Foreskin fibroblast (primary cell): ENCODE measurements at places on chromosomes 12 and 14.

GRCh38 chr12:57611108-57611826 is at the start of gene ARHGEF25:
Gene ARHGEF25, plus strand, starts transcription at chr12:57611435. Its CDS starts 460 bp downstream, at chr12:57611895.
- DNase-seq = peak; percentile 86

DNA sequence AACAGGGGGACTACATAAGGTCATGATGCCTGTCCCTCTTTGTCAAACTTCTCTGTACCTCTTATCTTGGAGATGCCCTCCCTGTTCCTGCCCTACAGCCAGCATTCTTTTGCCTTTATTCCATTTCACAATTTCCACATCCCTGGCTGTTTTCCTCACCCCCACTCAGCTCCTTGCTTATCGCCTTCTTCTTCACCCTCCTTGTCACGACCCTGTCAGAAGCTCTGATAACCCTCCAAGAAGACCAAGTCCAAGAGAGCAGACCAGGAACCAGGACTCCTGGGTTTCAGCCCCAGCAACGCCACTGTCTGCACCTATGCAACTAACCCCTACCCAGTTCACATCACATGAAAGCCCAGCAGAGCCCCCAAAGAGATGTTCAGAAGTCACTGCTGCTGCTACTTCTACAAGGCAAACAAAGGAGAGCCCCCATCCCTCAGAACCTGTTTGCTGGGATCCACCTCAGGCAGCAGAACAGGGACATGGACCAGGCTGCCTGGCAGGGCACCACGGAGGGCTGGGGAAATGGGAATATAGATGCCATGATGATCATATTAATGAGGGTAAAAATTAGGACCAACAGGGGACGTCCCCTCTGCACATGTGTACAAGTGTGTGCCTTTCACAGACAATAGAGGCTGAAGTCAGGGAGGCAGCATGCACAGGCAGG is 92.8 kb downstream of the SINHCAF start:
- DNase-seq = no peak

DNA sequence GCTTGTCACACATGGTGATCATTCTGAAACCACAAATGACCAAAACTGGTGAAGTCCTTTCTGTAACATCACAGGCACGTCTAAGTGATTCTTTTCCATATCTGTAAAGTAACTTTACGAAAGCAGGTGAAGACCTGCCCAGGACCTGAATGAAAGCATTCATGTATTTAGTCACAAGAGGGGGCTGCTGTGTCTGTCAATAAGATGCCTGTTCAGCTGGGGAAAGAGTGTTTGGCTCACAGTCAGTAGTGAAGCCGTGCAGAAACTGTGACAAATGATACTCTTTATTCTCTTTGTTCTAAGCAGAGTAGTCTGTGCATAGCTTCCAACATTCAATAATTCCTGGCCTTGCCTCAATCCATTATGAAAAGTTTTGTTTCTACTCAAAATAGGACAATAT is 373.5 kb upstream of the OR4E1 start:
- no peak for DNase-seq

DNA sequence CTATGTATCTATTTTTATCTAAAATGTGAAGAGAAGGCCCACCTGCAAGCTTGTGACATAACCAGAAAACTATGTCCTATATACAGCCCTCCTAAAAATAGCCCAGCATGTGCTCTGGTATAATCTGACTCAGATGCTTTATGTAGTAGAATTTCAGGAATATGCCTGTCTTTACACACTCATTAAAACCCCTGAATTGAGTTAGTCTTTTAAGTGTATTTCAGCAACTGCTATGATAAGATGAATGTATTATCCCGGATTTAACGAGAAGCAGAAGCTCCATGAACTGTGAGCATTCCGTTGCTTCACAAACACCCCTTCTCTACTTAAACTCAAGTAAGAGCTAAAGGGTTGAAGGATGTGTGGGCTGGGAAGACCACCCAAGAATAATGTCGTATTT is 89.9 kb upstream of the PRICKLE1 start:
- DNase-seq = peak; percentile 13

GRCh38 chr14:33679461-33680225 is 271.2 kb downstream of the EGLN3 start:
- peak; percentile 85 for DNase-seq

GRCh38 chr12:71865166-71865713 is 25.7 kb downstream of the TBC1D15 start:
- peak; percentile 93 for DNase-seq

DNA sequence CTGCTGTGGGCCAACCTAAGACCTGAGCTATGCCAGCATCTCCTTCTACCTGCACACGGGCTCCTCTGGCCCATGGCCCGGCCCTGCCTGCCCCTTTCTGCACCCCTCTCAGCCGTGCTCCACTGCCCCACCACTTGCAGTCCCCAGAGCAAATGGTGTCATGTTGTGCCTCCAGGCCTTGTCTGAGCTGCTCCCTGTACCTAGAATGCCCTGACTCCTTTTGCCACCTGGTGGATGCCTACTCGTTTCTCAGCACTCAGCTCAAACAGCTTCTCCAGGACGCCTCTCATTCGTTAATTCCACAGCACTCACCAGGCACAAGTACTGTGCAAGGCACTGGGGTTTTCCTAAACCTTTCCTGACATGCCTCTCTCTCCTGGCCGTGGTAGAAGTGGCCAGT is 63.2 kb upstream of the PNMA1 start:
- DNase-seq = no peak

DNA sequence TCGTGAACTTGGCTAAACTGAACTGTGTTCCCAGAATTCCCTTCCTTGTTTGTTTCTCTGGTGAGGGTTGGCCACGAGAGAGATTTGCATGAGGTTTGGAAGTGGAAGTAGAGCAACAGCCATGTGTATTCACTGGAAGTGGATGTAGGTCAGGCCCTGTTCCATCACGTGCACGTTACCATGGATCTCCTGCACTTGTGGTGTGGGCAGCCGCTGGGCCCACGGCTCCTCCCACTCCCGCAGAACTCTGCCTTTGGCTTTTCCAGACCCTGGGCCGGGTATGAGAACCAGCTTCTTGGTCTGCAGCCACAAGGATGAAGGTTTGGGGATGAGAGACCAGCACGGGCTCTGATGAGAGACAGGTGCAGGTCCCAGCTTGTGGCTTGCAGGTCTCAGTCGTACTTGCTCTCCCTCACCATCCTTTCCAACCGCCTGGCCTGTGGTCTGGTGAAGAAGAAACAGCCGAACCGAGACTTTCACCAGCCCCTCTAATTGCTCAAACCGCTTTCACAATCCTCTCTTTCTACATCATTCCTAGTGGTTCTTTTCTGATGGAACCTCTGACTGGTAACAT is 94.9 kb downstream of the DUSP16 start:
- DNase-seq = no peak

- peak; percentile 8 for DNase-seq
Measured at GRCh38 chr12:14322403-14322802, 43.1 kb upstream of the ATF7IP start.

DNA sequence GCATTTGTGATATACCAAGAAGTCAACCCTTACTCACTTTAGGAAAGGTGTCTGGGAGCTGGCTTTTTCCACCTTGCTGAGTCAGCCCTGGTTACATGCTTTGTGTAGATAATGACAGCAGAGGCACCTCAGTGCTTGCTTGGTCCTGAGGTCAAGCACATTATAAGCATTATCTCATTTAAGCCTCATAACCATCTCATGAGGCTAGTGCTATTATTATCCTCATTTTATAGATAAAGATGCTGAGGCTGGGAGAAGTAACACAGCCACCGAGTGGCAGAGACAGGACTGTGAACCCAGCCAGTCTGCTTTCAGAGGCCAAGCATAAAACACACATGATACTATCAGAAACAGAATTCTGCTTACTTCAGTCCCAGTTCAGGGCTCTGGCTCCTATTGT is 29.4 kb downstream of the MAX start:
- no peak for DNase-seq

- DNase-seq = no peak
Measured at GRCh38 chr14:104464907-104465306, 114.7 kb upstream of the C14orf180 start.

GRCh38 chr12:108634341-108634751 is 652 bp upstream of the SELPLG start:
- DNase-seq = no peak

GRCh38 chr12:77079631-77080030 is 14.3 kb upstream of the E2F7 start:
- DNase-seq = no peak
